Tibial nerve (tissue), 4 donors: ENCODE measurements at places on chromosomes 1 and 21.
A peak's percentile ranks its signal among the peaks of the same experiment; 100 is the strongest.

GRCh38 chr1:41719590-41719989, 199.1 kb downstream of the HIVEP3 start:
- DNase-seq: no peak

- no peak for DNase-seq
Observed at GRCh38 chr1:97270508-97271307, 549.1 kb downstream of the PTBP2 start.

GRCh38 chr1:94120570-94120901, 412 bp downstream of the ABCA4 start:
- DNase-seq: no peak

- DNase-seq: no peak
Observed at GRCh38 chr21:42062236-42063022, 8.7 kb upstream of the UMODL1 start.

DNA sequence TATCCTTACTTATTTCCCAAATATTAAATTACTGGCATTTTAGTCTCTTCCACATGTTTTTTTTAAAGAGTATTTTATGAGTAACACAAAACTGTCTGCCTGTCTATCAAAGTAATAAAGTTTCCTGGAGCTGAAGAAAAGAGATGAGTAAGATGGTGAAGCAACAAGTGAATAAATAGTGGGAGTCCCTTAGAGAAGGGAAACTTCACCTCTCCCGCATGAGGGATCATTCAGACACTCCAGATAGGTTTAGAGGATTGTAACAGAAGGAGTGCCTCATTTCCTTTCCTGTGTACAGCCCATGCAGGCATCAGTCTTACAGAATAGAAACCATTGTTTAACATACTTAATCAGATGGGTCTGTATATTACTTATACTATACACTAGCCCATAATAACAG, 205.7 kb downstream of the USP25 start:
- no peak for DNase-seq

GRCh38 chr1:153217212-153217611, at the start of gene PRR9:
PRR9 (plus strand) TSS chr1:153217584; CDS start chr1:153218145, 561 bp downstream.
- DNase-seq: no peak

DNA sequence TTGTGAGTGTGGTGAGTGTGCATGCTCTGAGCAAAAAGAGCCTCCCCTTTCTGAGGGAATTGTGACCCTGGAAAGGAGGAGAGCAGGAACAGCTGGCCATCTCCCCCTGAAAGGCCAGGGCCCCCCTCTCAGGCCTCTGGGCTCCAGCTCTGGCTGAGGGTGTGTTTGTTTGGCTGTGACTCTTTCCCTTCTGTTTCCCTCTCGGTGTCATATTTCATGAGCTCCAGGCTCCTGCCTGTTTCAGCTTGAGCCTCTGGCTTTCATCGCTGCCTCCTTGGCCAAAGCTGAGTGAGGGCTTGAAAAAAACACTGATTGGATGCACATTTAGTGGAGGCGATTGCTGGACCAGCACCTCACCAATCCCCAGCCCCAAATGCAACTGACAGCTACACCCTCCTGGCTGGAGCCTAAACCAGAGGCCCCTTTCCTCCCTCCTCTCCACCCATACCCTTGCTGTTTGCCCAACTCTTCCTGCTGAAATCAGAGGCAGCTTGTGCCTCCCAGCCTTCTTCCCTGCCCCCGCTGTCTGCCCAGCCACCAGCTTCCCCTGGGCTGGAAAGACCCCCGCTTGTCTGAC, 64.1 kb downstream of the DDR2 start:
- peak; percentile 57 for DNase-seq
